Stimulated activated CD4-positive, alpha-beta T cell treated with anti-CD3 and anti-CD28 coated beads, Interleukin-15, amount 100 ng/mL, for 24 hours (primary cell): ENCODE measurements at places on chromosomes 7 and 10.

- no peak for DNase-seq
Observed at GRCh38 chr10:67959839-67960476, 75.5 kb downstream of the SIRT1 start.

- DNase-seq: no peak
Observed at GRCh38 chr7:6142871-6143380, 111.8 kb downstream of the ANKRD61 start.

GRCh38 chr7:36127075-36127740, 25.8 kb upstream of the EEPD1 start:
- no peak for DNase-seq

GRCh38 chr10:29621161-29621560, 13.6 kb downstream of the SVIL start:
- no peak for DNase-seq

DNA sequence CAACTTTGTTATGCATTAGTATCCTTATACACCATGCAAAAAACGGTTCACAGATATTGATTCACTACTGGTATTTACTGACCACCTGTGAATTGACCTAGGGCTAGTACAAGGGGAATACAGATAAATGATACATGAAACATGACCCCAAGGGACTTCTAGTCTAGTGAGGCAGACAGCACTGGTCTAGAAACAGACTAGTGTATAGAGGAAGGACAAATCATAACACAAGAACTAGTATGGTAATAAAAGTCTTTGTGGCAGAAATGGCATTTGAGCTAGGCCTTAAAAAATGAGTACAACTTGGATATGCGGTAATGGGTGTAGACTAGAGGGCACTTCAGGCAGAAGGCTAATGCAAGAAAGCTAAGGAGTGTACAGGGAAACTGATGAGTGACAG, 86.6 kb downstream of the SLC25A13 start:
- no peak for DNase-seq

GRCh38 chr7:44167920-44168319, 21.3 kb downstream of the GCK start:
- DNase-seq: no peak

DNA sequence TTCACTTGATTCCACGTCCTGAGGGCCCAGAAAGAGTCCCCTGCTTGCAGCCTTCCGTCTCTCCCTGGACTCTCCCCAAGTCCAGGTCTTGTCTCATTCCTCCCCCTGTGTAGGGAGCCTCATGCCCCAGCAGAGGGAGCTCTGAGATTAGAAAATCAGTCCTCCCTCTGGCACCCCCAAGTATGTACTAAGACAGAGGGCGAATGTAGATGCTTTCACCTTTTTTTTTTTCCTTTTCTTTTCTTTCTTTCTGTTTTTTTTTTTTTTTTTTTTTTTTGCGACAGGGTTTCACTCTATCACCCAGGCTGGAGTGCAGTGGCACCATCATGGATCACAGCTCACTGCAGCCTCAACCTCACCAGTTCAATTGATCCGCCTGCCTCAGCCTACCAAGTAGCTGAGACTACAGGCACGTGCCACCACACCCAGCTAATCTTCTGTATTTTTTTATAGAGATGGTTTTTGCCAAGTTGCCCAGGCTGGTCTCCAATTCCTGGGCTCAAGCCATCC, 10.3 kb downstream of the SFXN3 start:
- DNase-seq: peak; percentile 77

- DNase-seq: no peak
Observed at GRCh38 chr7:136033413-136034031, 56.4 kb upstream of the MTPN start.

DNA sequence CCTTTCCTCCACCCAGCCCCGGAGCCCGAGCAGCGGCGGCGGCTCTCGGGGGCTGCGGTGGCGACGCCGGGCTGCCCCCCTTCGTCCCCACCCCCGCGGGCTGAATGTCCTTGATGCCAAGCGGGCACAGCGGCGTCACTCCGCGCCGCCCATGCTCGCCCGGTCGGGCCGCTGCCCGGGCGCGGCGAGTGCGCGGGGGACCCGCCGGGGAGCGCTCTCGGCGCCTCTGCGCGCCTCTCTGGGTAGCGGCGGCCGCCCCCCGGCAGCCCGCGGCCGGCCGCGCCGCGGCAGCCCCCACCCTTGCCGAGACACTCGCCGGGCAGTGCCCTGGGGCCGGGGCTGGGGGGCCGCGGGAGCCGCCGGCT, 433 bp upstream of the PLXNA4 start:
- DNase-seq: peak; percentile 6

GRCh38 chr7:95229301-95229700, 95.0 kb downstream of the PON1 start:
- DNase-seq: no peak

GRCh38 chr10:22436893-22437619, 91.8 kb downstream of the SPAG6 start:
- DNase-seq: peak; percentile 86

DNA sequence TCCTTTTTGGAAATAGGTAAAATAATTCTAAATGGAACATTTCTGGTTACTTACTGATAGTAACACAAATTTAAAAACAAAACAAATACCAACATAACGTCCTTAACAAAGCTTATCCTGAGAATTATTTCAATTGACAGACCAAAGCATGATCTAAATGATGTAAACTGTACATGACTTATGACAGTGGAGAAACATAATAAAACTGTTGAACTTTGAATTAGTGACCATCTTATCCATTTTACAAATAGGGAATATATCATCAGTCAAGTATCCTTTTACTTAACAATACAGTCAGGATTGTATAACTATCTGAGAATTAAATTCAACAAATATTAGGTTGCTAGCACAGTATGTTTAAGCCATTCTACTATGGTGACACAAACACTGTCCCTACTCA, 2.4 kb downstream of the IPMK start:
- DNase-seq: no peak

- DNase-seq: no peak
Observed at GRCh38 chr7:138948403-138948802, 32.8 kb downstream of the KIAA1549 start.

- no peak for DNase-seq
Observed at GRCh38 chr7:127658970-127659630, 7.1 kb downstream of the SND1 start.

DNA sequence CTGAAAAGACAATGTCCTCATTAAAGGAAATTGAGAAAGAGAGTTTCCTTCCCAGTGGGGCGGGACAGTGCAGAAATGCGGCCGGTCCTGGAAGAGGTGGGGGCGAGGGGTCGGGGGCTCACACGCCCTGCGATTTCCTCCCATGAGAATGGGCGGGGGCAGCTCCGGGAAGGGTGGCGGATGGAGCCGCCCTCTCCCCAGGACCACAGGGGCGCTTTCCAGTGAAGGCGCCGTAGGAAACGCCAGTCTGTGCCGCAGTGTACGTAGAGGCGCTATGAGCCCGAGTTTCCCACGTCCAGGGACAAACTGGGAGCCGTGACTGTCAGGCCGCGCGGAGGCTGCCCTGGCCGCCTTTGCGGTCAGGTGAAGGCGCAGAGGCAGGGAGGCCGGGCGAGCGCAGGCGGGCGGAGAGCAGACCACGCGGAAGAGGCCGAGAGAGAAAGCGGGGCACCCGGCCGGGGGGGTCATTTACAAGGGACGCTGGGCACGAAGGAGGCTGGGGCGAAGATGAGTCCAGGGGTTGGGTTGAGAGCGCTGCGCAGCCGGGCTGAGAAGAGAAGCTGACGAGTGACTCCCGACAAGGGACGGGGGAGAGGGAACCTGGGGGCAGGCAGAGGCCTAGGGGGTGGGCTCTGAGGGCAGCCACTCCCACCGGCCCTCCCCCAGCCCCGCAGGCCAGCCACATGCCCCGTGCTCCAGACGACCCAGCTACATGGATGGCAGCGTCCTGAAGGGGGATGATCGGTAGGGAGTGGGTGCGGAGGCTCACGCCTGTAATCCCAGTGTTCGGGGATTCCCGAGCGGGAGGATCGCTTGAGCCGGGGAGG, 45.0 kb downstream of the ALOX5 start:
- DNase-seq: peak; percentile 63

- peak; percentile 74 for DNase-seq
Observed at GRCh38 chr10:133378251-133379096, 588 bp upstream of the PAOX start.

DNA sequence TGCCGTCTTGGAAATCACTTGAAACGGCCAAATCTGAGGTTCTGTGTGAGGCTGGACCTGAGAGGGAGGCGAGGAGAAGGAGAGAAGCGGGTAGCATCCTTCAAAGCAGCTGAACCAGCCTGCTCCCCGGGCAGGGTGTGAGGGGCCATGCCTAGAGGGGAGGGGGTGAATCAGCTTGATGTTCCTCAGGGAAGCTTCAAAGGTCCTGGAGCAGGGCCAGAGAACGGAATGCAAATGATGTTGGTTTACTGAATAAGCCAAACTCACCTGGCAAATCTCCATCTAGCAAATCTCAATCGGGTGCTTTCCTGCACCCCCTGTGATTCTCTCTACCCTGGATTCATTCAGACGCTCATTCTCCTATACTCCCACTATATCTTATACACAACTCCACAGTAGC, 226.9 kb downstream of the WDR11 start:
- DNase-seq: no peak

- no peak for DNase-seq
Observed at GRCh38 chr7:159088016-159088865, 56.4 kb downstream of the VIPR2 start.

GRCh38 chr10:97771055-97771891, 526 bp downstream of the SFRP5 start:
- peak; percentile 27 for DNase-seq

DNA sequence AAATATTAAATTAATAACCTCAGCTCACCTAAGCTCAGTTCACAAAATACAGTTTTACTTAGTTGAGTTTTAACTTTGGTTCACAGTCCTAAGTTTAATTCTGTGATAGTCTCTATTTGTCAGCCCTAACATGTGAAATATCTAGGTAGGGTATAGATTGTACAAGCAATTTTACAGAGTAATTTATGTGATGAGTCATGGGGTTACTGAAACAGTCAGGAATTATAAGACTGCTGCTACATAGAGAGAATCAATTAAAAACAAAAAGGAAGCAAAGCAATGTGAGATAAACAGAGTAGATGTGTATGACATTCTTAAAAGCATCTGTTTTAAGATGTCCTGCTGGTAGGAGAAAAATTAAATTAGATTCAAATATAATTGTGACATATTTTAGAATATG, 1018.2 kb upstream of the KCND2 start:
- no peak for DNase-seq

- peak; percentile 46 for DNase-seq
Observed at GRCh38 chr7:108002726-108003598, at the start of gene LAMB1. Gene LAMB1 (minus strand): TSS chr7:108003161. CDS start chr7:108002885, 276 bp downstream.

DNA sequence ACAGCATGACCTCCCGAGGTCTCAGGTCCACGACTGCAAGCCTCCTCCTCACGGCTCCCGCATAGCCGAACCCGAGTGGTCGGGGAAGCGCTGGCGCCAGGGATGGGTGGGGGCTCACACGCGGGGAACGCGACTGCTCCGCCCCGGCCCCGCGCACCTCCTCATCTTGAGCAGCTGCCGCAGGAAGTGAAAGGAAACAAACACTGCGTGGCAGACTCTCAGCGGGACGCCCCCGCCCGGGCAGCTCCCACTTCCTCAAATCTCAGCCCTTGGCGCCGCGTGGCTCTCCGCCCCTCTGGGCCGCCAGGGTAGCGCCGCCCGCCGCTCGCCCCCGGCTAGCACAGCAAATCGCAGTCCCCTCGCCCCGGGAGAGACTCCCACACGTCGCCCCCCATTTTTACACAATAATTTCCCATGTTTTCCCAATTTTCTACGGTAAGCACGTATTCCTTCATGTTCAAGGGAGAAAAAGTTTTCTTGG, at the start of gene TMEM243:
Gene TMEM243, minus strand, starts transcription at position 188 of the 481 bp plus-strand sequence. CDS start 229 bp downstream, outside the sequence.
- peak; percentile 89 for DNase-seq

DNA sequence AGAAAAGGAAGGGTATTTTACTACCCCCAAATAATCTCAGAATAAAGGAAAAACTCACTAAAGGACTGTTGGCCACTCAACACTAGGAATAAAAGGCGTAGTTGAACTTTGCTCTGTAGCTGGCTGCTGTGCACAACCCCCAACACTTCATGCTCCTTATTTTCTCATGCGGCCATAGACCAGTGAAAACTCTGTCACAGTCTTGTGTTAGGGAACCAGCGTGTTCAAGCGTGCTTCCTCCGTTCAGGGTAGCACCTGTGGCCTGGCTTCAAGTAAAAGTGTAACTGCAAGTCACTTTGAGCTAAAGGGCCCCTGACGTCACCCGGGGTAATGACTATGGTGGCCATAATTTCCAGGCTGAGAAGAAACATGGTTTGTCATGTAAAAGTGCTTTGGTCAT, 27.0 kb downstream of the BLNK start:
- DNase-seq: no peak

DNA sequence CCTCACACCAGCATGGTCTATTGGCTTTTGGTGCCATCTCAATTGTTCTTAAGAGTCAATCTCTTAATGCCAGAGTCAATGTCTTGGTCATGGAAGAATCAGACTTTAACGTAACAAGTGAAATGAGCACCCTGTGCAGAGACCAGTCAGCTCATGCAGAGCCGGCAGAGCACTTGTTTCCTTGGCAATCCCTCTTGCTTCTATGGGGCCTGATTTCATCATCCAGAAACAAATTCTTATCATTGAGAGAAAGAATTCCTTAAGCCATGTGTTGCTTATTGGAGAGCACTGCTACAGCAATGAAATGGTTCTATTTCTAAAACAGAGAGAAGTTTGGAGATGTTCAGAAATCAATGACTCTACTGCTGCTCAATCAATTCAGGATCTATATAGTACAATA, 212.8 kb downstream of the IPMK start:
- no peak for DNase-seq

GRCh38 chr7:102064361-102065025, 222.2 kb upstream of the SH2B2 start:
- DNase-seq: no peak

DNA sequence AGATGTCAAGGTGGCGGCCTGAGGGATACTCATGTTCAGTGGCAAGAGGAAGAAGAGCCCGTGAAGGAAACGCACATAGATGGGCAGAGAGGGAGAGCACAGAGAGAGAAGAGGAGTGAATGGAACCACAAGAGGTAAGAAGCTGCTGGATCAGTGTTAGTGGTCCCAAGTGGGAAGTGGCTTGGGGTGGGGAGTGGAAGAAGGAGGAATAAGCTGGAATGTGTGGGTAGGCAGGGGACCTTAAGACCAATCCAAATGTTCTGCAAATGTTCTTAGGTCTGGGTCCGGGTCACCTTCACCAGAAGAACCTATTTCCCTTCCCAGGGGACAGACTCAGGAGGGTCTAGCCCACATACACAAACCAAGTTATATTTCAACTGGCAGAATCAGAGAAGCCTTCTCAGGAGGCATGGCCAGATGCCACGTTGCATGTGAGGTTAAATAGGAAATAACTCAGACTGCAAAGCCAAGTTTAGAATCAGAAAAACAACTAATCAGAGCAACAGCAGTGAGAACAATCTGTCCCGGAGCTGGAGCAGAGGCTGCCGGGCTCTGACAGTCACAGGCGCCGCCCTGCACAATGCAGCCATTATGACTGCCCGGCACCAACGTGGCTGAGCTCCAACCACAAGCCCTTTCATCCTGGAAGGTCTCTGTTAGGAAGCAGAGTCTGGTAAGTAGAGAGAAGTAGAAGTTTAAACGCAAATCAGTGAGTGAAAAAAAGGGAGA, 78.6 kb upstream of the ARMC3 start:
- peak; percentile 7 for DNase-seq

DNA sequence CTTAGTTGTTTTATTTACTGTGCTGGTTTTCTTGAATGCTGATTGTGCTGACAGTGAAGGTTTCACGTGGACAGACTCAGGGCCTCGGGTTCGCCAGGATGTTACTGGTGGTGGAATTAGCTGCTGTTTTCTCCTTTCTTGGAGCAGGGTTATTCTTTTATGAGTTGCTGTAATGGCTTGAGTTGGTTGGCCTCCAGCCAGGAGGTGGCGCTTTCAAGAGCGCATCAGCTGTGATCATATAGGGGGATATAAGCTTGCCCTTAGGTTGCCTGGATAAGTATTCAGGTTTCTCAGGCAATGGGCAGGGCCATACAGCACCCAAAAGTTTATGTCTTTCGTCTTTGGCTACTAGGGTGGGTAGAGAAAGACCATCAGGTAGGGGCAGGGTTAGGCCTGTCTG, 741.3 kb downstream of the PHTF2 start:
- no peak for DNase-seq
